ENCODE measurements at places on chromosomes 11 and 22.

DNA sequence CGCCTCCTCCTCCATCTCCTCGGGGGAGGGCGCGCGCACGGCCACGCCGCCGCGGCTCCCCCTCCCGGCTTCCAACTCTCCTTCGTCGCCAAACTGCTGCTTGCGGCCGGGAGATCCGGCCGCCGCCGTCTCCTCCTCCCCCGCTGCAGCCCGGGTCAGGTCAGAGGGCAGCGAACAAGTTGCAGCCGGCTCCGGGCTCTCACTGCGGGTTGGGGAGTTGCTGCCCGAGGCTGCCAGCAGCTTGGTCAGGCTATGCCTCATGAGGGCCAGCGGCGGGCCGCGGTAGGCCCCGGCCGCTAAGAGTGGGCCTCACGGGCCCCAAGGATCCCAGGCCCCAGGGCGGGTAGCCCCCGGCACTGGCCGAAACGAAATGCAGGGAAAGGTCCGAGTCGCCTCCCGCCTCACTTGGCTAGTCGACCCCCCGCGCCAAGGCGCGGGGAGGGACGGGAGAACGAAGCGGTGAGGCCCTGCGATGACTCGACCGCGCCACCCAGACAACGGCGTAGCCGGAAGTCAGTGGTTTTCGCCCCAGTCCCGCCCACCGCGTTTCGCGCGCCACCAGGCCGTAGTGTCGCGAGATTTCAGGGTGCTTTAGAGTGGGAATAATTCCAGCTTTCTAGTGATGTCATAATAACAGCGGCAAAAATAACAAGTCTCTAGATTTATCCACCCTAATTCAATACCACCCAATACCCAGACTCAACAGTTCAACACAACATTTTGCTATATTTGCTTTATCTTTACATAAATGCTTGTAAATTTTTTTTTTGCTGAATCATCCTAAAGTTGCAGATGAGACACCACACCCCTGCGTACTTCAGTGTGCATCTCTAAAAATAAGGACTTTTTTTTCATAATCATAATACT, at the start of gene CREBZF:
Gene CREBZF (minus strand): TSS at position 515 of the 867 bp plus-strand sequence. CDS start 254 bp downstream, at position 261.
- peak; percentile 86 for DNase-seq

- no peak for DNase-seq
These were observed 903.7 kb downstream of the FAM181B start for GRCh38 chr11:81829976-81830375.

DNA sequence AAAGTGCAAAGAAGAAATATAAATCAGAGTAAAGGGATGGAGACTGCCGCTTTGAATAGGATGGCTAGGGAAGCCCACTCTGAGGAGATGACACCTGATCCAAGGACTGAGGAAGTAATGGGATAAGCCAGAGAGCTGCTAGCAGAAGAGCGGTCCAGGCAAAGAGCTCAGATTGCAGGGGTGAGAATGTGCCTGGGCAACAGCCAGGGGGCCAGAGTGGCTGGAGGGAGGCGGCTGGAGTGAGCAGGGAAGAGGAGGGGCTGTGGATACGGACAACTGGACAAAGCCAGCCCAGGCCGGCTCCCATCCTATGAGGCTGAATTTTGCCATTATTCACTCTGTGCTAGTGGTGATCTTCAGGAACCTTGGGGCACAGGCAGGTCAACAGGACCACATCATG, 360.3 kb upstream of the SYN3 start:
- no peak for DNase-seq

DNA sequence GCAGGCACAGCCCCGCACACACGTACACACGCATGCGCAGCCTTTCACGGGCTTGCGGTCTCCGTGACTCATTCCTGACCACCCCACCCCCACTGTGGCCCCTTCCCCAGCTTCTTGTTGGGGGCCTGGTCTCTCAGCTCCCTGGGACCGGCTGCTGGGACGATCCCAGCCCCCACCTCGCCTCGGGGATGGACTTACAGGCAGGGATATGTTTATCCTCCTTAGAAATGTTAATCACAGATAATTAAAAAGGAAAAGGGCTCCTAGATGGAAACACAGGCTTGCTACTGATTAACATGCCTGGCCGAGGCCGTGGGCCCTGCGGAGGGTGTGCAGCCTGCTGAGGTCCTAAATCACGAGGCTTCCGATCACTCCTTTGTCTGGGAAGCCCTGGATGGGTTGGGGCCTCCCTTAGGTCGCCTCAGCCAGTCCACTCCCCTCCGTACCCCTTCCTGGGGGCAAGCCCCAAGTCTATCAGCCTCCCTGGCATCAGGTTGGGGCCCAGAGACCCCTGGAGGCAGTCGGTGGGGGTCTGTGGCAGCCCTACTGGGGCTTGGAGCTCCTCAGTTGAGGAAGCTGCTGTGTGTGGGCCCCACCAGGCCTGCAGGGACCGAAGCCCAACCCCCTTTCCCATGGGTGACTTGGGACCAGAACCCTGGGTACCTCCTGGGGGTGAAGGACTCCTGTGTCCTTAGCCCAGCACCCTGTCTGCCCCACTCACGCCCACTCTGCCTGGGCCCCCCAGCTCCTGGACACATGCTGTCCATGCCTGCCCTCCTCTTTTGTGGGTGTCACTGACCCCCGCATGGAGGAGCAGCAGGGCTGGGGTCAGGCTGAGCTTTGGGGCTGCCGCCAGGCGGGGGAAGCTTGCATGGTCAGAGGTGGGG, 20.6 kb downstream of the TSPAN4 start:
- no peak for DNase-seq

DNA sequence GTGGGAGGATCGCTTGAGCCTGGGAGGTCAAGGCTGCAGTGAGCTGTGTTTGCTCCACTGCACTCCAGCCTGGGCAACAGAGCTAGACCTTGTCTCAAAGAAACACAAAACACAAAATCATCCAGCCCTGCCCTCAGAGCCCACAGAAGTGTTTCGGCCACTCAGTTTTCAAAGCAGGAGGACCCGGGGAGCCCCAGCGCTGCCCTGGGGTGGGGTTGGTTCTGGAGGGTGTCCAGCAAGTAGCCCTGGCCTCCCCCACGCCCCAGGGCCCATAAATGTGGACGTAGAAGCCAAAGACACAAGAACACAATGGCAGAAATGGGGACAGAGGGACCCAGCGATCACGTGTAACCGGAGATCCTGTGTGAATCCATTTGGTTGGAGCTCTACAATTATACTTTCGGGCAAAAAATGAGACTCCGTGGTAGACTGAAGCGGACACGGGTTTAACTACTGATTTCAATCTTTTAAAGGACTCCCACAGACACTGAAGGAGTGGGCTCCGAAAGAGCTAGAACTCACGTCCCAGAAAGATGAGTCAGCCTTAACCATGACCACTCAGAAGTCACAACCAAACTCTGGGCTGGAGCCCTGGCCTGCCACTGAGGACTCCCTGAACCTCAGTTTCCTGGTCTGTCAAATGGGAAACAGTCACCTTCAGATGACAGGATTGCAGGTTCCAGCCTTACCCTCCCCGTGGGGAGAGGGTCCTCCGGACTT, 9.0 kb upstream of the CYTH4 start:
- DNase-seq: no peak

DNA sequence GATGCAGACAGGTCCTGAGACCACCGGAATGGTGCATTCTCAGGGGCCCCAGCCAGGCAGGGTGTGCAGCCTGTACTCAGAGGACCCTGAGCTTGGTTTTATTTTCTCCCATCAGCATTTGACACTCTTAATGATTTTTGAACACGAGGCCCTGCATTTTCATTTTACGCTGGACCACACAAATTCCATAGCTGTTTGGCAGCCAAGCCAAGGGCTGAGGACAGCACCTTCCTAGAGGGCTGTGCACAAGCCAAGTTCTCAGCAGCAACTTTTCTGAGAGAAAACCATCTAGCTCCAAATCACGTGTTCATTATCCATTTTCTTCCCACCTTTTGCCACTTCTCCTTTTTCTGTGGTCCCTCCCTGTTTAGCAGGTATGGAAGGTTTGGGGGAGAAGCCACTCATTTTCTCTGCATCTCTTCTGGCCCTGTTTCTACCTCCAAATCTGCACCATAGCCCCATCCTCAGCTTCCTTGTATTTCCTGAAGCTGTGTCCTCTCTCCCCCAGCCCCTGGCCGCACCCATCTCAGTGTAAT, 60.4 kb downstream of the TRAF6 start:
- no peak for DNase-seq

DNA sequence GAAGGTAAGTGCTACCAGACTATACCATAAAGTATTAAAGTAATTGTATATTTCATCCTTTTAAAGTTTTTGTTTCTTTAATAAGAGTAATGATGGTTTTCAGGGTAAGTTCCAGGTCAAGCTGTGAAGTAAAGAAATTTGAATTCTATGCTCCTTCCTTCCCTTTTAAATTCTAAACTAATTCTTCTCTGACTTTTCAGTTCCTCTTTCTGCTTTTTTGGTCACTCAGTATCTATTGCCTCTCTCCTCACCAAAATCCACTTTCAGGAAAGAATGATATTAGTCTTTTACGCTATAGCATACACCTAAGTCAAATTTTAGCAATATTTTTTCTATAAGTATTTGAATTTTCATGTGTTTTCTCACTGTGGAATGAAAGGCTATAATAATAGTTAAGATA, 8.2 kb downstream of the MMP8 start:
- DNase-seq: no peak

DNA sequence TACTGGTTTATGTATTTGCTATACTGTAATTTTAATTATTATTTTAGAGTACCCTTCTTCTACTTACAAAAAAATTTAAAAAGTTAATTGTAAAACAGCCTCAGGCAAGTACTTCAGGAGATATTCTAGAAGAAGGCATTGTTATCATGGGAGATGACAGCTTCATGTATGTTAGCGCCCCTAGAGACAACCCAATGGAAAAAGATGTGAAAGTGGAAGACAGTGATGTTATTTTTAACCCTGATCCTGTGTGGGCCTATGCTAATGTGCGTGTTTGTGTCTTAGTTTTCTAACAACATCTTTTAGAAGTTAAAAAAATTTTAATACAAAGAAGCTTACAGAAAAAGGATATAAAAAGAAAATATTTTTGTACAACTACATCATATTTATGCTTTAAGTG, 205.0 kb downstream of the FAM76B start:
- no peak for DNase-seq

DNA sequence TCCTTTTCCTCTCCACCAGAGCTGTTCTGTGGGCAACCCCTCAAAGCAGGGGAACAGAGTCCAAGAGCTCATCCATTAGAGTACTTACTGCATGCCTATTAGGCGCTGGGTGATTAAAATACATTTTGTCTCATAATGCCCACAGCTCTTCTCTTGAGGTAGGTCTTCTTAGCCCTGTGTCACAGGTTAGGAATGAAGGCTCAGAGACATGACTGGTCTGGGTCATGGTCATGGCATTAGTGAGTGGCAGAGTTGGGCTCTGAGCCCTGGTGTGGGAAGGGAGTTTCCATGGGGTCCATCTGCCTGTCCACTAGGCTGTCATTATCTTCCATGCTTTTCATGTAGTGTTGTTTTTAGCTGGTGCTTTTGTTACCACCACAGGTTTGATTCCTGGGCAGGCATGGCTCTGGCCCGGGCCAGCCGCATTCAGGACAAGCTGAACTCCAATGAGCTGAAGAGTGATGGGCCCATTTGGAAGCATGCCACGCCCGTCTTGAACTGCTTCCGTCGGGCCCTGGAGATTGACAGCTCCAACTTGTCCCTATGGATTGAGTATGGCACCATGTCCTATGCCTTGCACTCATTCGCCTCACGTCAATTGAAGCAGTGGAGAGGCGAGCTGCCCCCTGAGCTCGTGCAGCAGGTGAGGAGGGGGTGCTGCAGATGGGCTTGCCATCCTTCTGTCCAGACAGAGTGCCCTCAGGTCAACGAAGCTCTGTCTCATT, 76.1 kb downstream of the CABIN1 start:
- DNase-seq: no peak

DNA sequence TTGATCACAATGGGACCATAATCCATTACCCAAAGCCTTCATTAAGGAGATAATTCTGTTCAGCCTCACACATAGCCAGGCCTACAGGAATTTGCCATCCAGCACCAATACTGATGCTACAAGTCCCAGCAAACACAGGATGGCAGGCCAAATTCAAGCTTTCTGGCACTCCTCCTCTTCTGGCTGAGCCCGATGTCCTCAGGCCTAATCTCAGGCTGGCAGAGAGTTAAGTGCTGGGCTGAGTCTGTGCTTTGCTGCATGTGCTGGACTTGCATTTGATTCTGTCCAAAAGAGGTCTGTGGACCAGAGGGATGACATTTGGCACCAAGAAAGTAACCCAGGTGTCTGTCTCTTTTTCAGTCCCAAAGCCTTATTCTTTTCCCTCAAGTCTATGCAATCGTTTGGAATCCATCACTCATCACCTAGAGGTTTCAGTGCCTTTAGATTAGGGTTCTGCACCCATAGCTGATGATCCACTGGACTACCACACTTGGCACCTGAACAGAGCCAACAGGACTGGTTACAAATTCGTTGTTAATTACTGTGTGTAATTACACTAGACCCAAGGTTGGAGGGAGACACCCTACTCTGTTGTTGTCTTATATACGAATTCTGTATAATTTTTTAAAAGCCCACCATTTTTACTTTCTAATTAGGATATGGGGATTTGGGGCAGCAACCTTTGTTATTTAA, 19.4 kb upstream of the LIN7C start:
- no peak for DNase-seq

DNA sequence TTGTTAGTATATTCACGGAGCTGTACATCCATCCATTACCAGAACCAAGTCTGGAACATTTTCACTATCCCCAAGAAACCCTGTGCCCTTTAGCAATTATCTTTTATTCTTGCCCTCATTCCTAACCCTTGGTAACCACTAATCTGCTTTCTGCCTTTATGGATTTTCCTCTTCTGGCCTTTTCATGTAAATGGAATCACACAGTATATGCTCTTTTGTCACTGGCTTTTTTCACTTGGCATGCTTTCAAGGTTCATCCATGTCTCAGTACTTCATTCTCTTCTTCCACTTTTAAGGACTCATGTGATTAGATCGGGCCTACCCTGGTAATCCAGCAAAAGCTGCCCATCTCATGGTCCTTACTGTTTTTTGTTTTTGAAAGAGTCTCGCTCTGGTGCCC, 11.0 kb upstream of the ZBTB44 start:
- DNase-seq: no peak

GRCh38 chr11:114163229-114163631, 103.7 kb downstream of the ZBTB16 start:
- DNase-seq: no peak

- DNase-seq: no peak
These were observed 46.3 kb downstream of the BRD1 start for GRCh38 chr22:49781289-49781782.

DNA sequence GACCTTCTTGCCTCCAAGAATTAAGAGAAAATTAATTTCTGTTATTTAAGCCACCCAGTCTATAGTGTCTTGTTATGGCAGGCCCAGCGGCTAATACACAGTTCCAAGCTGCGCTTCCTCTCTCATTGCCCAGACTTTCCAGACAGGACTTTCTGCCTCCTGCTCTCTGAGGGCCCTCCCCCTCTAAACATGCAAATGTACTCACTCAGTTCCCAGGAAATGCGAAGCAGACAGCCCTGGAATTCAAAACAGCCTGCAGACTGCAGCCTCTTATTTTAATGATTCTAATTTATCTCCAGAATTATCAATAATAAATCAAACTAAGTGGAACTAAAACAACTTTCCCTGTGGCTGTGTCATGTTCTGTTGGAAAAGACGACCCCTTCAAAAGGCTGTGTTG, 115.5 kb upstream of the ISX start:
- no peak for DNase-seq
